Fibroblast of skin of back (primary cell): ENCODE measurements at places on chromosomes 4 and X.

- DNase-seq = peak; percentile 61
These were observed 106.8 kb upstream of the SLC4A4 start for GRCh38 chr4:71232056-71232430.

GRCh38 chr4:139018971-139019758 lies 3.6 kb downstream of the NOCT start:
- DNase-seq = peak; percentile 68

DNA sequence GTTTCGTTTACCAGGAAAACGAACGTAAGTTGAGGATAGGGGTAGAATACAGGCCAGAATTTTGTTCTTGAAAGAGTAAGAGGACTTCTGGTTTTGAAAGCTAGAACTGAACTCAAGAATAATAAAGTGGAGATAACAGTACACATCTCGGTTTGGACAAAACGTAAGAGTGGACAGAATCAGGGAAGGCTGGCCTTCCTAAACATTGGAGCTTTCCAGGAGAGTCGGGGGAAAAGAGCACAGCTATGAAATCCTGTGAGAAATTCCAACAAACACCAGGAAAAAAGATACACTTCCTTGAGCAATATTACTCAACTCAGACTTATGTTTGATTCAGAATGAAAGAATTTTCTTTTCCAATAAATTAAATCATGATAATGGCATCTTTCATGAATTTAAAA lies 1.2 kb downstream of the CTSO start:
- peak; percentile 62 for DNase-seq

GRCh38 chr4:8547108-8547911 lies 32.9 kb upstream of the GPR78 start:
- DNase-seq = peak; percentile 76

DNA sequence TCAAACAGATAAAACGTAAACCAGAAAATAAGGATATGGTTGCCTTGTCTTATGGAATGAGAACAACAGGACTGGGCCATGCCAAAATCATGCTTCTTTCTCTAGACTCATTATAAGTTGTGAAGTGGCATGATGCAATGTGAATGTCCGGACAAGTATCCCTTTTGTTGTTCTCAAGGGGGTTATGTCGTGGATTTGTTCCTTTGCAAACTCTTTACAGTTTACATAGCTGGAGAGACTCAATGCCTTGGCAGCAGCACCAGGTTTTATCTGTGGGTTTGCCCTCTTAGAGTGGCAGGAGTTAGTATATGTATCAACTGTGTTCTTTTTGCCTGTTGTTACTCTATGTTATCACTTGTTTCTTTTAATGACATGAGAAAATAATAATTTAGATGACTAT lies 41.4 kb downstream of the SPRY1 start:
- no peak for DNase-seq

DNA sequence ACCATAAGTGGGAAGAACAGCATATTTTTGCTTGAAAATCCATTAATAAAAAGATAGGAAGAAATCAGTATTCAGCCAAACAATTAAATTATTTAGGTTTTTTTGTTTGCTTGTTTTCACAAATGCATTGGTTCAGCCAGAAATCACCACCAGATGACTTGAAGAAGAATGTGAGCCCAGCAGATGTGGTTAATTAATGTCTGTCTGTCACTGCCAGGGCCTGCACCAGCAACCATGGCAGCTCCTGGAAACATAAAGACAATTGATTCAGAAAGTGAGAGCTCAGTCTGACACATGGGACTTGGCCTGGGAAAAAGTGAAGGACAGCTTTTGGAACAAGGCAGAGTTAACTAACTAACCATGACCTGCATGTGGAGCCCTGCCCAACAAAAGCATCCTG lies 74.0 kb downstream of the MAOB start:
- no peak for DNase-seq

GRCh38 chrX:39823424-39823823 lies 274.3 kb downstream of the BCOR start:
- DNase-seq = no peak

DNA sequence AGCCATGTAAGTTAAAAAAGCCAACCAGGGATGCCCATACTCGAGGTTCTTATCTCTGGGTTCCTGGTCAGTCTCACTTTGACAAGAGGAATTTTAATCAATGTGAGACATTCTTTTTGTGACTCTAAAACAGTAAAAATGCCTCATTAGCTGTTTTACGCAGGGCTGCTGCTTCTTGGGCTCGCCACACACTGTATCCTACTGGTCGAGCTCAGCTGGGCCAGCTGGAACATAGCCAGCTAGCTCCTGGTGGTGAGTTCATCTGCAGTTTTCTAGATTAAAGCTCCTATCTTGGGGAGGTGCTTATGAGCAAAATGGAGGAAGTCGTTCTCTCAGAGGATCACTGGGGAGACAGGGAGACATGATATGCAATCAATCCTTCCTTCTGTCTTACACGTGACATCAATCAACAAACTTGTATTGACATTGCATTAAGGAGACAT lies 55.9 kb upstream of the LEF1 start:
- DNase-seq = no peak

- DNase-seq = no peak
These were observed 141.1 kb downstream of the CRLF2 start for GRCh38 chrX:1071351-1071750.

DNA sequence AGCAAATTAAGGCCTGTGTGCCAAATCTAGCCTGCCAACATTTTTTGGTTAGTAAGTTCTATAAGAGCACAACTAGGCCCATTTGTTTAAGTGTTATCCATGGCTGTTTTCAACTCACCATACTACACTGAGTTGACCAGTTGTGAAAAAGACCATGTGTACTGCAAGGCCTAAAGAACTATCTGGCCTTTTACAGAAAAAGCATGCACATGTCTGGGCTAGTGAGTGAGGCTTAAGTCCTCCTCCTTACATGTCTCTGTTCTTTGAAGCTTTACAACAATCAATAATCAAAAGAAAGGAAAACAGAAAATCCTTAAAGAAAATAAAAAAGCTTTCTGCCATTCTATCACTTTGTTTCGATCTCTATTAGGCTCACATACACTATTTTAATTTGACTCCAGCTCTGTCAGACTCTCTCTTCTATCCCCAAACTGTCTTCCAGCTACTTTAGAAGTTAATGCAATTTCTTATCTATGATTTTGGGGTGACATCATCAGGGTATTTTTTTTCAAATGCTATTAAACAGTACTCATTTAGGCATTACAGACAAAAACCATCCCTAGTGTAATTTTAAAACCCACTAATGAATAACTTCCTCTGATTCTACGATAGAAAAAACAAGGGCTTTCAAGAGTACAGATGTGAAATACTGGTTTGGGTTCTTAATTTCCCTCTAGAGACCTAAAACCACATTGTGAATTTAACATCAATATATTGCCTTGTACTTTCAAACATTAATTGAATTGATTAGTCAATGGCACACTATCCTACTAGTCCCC lies 161.8 kb downstream of the MAB21L2 start:
- peak; percentile 9 for DNase-seq

DNA sequence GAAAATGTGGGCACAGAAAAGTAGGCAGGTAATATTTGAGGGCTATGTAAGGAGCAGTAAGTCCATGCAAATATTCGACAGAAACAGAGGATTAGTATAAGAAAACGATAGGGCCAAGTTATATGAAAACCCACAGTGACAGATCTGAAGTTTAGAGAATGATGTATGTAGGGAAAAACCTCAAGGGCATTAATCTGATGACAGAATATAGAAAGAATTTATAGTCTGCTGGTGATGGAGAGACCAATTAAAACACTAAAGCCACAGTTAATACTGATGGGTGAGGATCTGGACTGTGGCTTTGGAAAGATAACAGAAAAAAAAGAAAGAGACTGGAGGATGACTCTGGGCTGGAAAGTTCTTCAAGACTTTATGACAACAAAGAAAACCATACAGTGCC lies 169.7 kb downstream of the PALLD start:
- peak; percentile 92 for DNase-seq

GRCh38 chrX:153819384-153820040 lies 10.8 kb downstream of the PDZD4 start:
- no peak for DNase-seq

DNA sequence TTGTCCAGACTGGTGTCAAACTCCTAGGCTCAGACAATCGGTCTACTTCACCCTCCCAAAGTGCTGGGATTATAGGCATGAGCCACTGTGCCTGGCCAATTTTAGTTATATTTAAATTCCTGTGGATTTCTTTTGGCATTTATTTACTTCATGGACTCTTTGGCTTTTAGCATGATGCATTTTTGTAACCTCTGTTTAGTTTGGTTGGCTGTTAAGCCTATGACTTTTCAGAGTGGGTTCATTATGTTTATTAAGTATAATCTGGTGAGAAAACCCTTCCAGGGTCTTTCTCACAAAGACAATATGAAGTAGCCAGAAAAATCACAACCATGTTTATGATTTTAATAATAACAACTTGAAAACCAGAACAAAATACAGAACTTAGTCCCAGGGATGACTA lies 49.4 kb downstream of the USP38 start:
- no peak for DNase-seq

- no peak for DNase-seq
These were observed 609.8 kb downstream of the ZNF674 start for GRCh38 chrX:45935408-45935807.

DNA sequence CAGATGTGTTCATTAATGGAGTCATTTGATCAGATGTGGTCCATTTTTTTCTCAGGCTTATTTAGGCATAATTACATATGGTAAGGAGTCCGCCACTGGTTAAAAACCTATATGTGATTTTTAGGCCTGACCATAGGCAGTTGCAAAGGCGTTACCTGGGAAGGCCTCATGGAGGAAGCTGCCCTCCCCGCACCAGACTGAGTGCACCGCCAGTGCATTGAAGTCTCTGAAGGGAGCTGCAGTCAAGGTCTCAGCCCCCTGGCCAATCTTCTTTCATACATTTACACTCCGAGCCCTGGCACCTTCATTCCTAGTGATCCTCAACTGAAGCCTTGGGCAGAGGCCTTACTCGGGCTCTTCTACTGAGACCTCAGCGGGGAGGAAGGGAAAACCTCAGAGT lies 898.2 kb upstream of the AGA start:
- no peak for DNase-seq

DNA sequence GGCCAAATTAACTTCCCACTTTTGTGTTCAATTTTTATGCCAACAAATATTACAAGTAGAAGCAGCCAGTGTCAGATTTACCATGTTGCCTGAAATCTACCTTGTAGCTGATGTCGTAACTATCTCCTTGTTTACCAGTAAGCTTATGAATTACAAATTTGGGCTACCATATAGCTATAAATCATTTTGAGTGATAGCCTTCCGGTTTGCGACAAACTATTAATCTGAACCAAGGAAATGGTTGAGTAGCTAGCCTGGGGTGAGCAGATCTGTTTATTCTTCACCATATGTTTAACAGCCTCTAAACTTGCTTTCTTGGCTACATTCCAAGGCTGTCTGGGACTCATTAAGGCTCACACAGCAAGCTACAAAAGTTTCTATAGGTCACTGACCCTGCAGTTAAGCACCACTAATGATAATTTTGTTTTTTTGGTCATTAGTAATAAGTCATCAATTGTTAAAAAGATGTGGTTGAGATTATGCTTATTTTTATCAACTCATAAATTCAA lies 218.7 kb upstream of the SPOCK3 start:
- no peak for DNase-seq

DNA sequence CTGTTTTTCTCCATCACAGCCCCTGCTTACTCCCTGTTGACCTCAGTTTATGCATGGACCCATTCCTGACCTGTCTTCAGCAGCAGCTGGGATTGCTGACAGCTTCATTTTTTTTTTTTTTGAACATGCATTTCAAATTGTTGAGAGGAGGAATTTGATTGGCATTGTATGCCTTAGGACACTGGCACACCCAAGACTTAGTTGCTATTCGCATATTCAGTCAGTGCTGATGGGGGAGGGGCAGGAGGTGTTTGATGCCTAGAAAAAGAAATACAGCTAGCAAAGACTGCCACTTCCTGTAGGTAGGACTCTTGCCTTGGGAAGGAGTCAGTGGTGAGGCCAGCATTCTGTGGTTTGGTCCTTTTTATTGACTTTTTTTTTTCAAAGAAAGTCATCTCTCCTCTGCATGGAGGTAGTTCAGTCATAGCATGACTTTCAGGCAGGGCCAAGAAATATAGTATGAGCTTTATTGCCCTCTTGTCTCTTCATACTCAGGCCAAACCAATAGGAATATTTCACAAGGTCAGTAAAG lies 33.6 kb upstream of the XK start:
- no peak for DNase-seq

DNA sequence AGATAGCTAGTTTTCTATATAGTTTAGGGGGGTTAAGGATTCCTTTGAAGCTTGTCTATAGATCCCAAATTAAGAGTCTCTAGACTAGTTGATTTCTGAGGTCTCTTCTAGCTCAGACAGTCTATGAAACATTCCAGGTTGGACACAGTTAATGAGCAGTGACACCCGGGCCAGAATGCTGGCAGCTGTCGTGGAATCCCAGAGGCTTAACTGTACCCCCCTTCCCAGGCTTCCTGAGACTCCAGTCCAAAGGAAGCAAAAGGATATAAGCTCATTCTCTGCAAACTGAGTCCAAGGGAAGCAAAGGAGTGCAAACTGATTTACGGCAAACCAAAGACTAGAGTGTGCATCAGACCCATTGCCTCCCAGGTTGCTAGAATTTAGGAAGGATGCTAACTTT lies 62.9 kb downstream of the DCX start:
- DNase-seq = no peak

- DNase-seq = no peak
These were observed 140.5 kb downstream of the CHIC2 start for GRCh38 chr4:53923921-53924320.

DNA sequence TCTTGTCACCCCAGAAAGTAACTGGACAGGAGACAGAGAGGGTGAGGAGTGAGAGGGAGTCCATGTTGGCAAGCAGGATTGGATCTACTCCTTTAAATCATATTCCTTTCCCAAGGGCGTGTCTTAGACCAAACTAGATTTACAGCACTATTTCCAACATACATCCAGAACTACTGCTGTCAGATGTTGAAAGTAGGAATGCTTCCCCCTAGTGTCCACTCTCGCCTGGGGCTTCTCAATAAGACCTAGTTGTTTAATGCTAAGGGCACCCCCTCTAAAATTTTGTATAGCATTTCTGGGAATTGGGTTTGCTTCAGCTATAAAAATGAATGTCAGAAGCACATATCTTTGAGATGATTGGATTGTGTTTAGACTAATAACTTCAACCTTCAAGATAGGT lies 13.3 kb downstream of the OFD1 start:
- DNase-seq = peak; percentile 60

GRCh38 chrX:20159797-20160385 lies 18.3 kb upstream of the EIF1AX start:
- DNase-seq = no peak

DNA sequence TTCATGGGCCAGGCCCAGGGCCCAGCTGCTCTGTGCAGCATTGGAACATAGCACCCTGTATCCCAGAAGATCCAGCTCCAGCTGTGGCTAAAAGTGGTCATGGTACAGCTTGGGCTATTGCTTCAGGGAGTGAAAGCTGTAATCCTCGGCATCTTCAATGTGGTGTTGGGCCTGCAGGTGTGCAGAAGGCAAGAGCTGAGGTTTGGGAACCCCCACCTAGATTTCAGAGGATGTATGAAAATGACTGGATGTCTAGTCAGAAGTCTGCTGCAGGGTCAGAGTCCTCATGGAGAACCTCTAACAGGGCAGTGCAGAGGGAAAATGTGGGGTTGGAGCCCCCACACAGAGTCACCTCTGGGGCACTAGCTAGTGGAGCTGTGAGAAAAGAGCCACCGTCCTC lies 341.7 kb downstream of the PPP3CA start:
- DNase-seq = no peak
